Inflammatory macrophage treated with lipopolysaccharide for 4 hours (primary cell): ENCODE measurements at places on chromosomes 2 and 18.

- DNase-seq: no peak
Measured at GRCh38 chr18:26480897-26481795, 67.2 kb downstream of the KCTD1 start.

GRCh38 chr2:27990030-27990590 is 99.6 kb downstream of the BABAM2 start:
- DNase-seq: no peak

GRCh38 chr2:219029829-219030165 is 11.5 kb downstream of the CFAP65 start:
- DNase-seq: peak; percentile 67

- DNase-seq: no peak
Measured at GRCh38 chr2:178264211-178264610, 69.9 kb downstream of the OSBPL6 start.

DNA sequence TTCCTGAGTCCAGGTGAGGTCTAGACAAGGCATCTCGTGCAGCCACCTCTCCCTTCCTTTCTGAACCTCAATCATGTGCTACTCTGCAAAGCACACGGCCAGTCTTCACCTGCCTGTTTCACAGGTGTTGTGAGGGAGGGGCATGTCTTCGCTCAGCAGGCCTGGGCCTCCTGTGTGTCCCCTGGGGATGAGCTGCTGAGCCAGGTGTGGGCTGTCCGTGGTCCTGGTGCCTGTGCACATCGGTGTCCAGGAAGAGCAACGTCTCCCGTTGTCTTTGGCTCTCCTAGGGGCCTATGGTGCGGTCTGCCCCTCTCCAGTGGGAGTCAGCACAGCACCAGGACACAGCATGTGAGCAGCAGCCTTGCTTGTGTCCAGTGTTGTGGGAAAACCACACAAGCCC is 16.7 kb downstream of the ARHGEF4 start:
- no peak for DNase-seq

DNA sequence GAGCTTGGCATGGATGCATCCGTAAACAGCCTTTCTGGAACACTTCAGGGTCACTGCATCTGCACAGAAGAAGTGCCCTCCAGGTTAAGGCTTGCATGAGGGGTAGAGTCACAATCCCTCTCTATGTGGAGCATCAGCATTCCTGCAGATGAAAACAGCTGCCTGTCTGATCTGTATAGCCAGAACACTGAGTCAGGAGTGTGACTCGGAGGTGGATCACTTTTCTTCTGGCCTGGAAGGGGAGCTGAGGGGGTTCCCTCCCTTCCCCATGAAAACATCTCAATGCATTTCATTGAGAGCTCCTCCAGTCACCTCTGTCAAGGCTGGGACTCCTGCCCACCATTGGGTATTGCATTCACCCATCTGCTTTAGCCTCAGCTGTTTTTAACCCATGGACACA is 72.5 kb upstream of the SERPINE2 start:
- no peak for DNase-seq

DNA sequence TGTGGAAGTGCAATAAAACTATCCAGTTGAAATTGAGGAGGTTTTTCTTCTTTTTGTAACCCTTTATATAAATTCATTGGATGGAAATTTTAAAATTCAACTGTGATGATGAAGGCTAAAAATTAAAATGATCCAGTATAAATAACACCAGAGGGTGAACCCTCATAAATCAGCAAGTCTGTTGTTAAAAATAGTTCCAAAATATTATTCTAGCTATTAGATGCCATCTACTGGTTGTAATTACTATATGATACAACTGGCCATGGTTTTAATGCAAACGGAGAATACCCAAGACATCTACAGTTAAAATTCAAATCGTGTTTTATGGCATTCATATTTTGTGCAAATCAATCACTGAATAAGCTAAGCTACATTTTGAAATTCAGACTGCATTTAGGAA is 53.8 kb downstream of the TMEM200C start:
- peak; percentile 16 for DNase-seq

DNA sequence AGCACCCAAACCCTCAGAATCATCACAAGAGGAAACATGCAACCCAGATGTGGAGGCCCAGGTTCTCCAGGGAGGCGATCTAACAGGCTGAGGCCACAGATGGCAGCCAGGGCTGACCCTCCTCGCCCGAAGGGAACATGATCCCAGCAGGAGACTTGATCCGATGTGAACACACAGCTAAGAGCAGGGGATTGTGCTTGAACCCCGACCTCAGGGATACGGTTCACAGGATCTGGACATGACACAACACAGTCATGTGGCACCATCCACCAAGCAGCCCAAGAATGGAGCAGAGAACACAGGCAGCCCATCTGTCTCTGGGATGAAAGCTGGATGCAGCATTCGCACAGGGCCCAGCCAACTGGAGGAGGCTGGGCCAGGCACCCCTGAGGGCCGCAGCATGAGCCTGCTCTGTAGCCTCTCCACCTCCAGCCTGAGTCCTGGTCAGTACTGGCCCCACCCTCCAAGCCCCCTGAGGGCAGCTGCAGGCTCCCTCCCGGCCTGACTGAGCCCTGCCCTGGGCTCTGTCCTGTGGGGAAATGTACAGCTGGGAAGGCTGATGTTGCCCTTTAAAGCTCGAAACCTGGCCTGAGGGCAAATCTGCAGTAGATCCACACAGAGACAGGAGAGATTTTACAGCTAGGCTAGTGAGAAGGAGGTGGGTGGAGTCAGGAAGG is 39.0 kb downstream of the AQP12A start:
- DNase-seq: no peak

DNA sequence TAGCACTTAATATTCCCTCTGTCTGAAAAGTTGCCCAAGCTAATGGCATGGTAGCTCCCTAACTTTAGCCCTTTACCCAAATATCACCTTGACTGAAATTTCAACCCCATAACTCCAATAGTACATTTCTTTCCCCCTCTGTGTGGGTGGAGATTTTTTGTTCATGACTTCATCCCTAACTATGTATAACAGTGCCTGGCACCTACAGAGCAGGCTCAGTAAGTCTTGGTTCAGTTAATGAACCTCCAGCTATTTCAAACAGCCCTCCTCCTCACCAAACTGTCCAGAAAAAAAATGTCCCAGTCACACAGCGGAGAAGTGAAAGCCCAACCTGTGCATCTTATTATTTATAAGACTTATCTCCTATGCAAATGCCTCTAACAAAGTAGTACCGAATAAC is 18.6 kb downstream of the BUB1 start:
- DNase-seq: no peak

DNA sequence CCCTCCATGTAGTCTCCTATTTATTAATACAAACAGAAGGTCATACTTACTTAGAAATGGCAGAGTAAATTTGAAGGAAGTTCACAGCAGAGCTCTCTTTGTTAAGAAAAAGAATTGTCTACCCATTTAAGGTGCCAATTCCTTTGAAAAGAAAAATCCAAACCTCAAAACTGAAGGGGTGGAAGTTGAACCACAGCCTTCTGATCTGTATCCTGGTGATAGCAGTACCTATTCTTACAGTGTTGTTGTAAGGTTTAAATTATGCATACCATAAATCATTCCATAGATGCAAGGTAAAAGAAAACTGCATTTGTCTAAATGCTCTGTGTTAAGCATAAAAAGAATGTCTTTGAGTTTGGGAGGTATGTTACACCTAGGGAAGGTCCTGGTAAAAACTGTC is 47.6 kb downstream of the COBLL1 start:
- no peak for DNase-seq

- DNase-seq: no peak
Measured at GRCh38 chr2:111663471-111664274, 220.3 kb downstream of the ANAPC1 start.

GRCh38 chr2:239790313-239790712 is 234.8 kb downstream of the NDUFA10 start:
- no peak for DNase-seq

DNA sequence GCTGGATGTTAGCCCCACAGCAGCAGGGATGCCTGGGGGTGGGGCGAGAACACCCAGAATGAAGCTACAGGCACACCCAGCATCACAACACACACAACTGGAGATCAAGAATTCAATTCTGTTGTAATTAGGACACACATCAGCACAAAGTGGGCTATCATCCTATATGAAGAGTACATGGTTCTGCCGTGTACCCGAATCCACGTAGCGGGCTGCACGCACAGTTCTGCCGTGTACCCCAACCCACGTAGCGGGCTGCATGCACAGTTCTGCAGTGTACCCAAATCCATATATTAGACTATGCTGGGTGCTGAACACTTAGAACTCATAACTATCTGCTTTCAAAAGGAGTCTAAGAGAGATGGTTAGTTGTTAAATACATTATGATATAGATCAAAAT is 86.5 kb downstream of the EIPR1 start:
- no peak for DNase-seq

DNA sequence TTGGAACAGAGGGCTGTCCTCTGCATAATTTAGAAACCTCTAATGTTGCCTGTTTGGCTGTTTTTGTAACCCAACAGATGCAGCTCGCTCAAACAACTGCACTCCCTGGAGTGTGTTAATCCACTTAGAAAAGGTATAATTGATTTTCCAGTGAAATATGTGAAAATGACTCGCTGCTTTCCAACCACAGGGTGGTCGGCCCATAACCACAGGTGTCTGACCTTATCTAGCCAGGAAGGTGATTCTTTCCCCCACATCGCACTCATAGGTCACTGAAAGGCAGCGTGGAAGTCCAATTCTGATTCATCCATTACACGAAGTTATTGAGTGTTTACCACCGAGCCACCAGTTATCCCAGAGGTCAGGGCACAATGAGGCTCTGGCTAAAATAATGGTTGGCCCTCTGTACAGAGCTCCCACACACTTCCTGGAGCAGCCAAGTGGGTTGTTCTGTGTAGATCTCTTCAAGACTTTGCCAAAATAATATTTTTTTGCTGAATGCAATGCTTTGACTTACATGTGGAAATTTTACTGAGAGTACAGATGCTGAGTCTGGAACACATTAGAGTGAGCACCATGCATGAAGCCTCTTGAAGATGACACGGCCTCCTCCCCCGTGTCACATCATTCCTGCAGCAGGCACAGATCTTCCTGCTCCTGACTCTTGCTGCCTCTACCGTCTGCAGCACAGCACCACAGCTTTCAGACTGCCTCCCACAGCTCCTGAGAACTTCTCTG is 396.2 kb downstream of the ZNF516 start:
- no peak for DNase-seq

- DNase-seq: peak; percentile 34
Measured at GRCh38 chr2:111534910-111535352, 349.1 kb downstream of the ANAPC1 start.

- peak; percentile 84 for DNase-seq
Measured at GRCh38 chr18:495017-495416, 5.5 kb downstream of the COLEC12 start.

DNA sequence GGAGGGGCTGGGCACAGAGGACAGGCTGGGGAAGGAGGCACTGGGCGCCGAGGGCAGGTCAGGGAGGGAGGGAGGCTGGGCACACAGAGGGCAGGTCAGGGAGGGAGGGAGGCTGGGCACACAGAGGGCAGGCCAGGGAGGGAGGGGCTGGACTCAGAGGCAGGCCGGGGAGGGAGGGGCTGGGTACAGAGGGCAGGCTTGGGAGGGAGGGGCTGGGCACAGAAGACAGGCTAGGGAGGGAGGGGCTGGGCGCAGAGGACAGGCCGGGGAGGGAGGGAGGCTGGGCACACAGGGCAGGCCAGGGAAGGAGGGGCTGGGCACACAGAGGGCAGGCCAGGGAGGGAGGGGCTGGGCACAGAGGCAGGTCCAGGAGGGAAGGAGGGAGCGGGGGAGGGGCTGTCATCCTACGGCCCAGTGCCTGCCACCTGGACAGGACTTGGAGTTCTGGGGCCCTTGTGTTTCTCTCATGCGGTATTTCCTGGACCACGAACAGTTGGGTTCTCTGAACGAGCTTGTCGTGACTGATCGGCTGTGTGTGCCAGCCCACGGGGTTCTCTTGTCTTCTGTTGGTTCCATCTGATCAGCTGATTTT is 46.7 kb upstream of the KCNG2 start:
- no peak for DNase-seq

- DNase-seq: no peak
Measured at GRCh38 chr18:42271647-42272414, 316.8 kb downstream of the PIK3C3 start.

GRCh38 chr2:30871980-30872789 is 64.9 kb upstream of the CAPN13 start:
- DNase-seq: no peak

- no peak for DNase-seq
Measured at GRCh38 chr18:49880661-49881060, 67.3 kb upstream of the ACAA2 start.

GRCh38 chr2:183630964-183631363 is 506.7 kb downstream of the NUP35 start:
- DNase-seq: no peak

- DNase-seq: no peak
Measured at GRCh38 chr18:36766836-36767235, 62.0 kb downstream of the TPGS2 start.

DNA sequence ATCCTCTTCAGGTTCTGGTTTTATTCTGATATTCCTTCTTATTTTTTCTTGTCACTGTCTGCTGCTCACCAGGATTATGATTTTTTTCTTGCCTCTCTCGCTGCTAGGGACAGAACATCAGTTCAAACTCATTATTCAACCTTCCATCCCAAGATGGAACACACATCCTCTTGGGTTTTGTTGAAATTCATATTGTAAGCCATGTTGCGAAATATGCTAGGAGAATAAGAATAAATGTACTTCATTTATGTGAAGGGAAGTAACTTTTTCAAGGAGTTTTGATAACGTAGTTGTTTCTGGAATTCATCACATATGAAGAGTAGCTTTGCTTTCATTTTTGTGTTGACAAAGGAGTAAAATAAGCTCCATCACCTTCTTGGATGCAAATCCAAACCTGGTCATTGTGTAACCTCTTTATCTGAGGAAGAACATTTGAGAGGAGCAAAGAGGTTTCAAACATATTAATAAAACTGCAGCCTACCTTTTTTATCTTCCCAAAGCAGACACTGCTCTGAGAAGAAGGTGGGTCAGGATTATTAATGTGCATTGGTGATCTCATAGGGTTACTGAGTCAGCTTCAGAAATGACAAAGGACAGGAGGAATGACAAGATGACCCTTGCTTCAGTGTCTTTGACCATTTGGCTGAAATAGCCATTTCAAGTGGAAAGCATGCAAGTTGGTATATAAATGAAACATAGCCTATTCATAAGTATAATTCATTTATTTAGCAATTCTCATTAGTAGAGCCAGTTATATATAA is 280.0 kb downstream of the GULP1 start:
- no peak for DNase-seq

DNA sequence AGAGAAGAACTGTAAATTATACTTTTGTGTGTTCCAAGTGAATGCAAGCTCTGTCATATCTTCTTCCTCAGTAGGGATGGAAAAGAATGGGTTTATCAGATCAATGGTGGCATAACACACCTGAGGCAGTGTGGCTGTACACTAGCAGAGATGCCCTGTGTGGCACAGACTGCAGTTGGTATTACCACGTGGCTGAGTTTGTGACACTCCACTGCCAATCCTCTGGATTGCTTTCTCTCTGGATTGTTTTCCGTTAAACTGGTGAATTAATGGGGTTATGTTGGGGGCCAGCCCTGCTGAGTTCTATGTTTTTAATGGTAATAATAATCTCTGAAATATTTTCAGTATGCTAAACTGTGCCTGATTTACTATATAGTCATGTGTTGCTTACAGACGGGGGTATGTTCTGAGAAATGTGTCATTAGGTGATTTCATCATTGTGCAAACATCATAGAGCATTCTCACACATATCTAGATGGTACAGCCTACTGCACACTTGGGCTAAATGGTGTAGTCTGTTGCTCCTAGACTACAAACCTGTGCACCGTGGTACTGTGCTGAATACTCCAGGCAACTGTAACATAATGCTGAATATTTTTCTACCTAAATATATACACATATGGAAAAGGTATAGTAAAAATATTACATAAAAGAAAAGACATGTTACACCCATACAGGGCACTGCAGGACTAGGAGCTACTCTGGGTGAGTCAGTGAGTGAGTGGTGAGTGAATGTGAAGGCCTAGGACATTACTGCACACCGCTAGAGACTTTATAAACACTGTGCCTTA is 84.7 kb upstream of the ST6GAL2 start:
- no peak for DNase-seq
